ENCODE measurements at places on chromosomes 1 and 21.
A peak's percentile ranks its signal among the peaks of the same experiment; 100 is the strongest.

DNA sequence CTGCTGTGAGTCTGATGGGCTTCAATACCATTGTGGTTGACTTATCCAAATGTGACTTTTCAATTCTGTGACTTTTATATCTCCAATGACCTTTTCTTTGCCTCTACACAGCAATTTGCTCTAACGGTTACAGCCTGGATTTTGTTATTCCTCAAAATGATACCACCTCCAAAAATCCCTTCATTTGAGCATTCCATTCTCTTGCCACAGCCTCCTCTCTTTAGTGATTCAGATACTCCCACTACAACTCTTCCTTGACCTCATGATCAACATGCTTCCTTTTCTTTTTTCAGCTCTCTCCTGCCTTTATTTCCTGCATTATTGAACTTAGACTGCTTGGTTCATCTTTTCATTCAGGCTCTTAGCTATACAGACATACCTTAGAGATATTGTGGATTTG is 16.6 kb upstream of the IL19 start:
- H3K36me3 ChIP-seq, result no peaks in the 10 kb centered on the region
- no peak for DNase-seq
- H3K4me1 ChIP-seq, result no peaks in the 10 kb centered on the region
- H3K27me3 ChIP-seq, result no peaks in the 10 kb centered on the region

GRCh38 chr1:62318756-62319544 is at the start of gene KANK4:
Gene KANK4 (minus strand): TSS chr1:62319434. CDS start chr1:62281564, 37,870 bp downstream.
- no peaks in the 10 kb centered on the region for H3K4me1 ChIP-seq
- peaks cover 16% of the 10 kb centered on the region for H3K27me3 ChIP-seq
- H3K36me3 ChIP-seq, result no peaks in the 10 kb centered on the region
- no peak for DNase-seq
- peak within 1 kb of the TSS; percentile 67 for H3K4me3 ChIP-seq
- no peak within 1 kb of the TSS for H3K27ac ChIP-seq

GRCh38 chr1:2523891-2524609 is 2.3 kb downstream of the PANK4 start:
- no peak overlapping the region for H3K27ac ChIP-seq
- H3K27me3 ChIP-seq, result peaks cover 5% of the 10 kb centered on the region
- no peak for DNase-seq
- peaks cover 25% of the 10 kb centered on the region for H3K4me1 ChIP-seq
- H3K36me3 ChIP-seq, result no peaks in the 10 kb centered on the region

DNA sequence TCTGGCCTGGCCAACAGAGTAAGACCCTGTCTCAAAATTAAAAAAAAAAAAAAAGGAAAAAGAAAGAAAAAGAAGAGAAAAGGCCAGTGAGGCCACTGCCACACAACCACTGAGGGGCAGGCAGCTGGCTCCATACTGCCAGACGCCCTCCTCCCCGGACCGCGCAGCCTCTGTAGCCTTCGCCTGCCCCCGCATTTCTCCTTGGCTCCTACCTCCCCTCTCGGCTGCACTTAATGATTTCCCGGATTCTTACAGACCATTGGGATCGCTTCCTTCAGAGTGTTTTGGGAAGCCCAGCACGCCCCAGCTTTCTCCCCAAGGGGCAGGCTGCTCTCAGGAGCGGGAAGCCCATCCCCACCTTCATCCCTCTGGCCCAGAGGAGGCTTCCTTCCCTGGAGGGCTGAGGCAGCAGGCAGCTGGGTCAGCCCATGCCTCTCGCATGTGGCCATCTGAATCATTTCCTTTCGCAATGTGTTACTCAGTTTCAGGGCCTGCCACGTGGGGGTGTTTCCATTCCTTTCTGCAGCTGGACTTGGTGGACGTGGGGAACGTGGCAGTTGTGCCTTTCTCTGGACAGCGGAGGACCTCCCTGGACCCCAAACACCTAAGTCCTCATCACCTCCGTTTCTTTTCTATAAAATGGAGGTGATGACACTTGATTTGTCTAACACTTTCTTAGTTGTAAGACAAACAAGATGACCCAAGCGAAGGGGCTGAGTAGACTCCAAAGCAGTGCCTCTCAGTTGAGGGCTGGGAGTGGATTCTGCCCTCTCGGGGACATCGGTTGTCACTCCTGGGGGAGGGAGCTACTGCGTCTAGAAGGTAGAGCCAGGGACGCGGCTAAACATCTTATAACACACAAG is 2.3 kb downstream of the SLC2A5 start:
- H3K36me3 ChIP-seq, result no peaks in the 10 kb centered on the region
- H3K27ac ChIP-seq, result peak overlapping the region; percentile 50
- DNase-seq, result no peak
- H3K4me1 ChIP-seq, result no peaks in the 10 kb centered on the region

- no peak overlapping the region for H3K4me3 ChIP-seq
- no peak overlapping the region for H3K27ac ChIP-seq
- H3K4me1 ChIP-seq, result no peaks in the 10 kb centered on the region
- no peaks in the 10 kb centered on the region for H3K27me3 ChIP-seq
- DNase-seq, result no peak
These were observed 26.7 kb downstream of the ATG4C start for GRCh38 chr1:62810420-62811274.

GRCh38 chr21:44375761-44376241 is 22.4 kb downstream of the TRPM2 start:
- no peak overlapping the region for H3K4me3 ChIP-seq
- H3K27ac ChIP-seq, result no peak overlapping the region
- H3K4me1 ChIP-seq, result no peaks in the 10 kb centered on the region
- no peaks in the 10 kb centered on the region for H3K36me3 ChIP-seq
- H3K27me3 ChIP-seq, result peaks cover 70% of the 10 kb centered on the region
